ENCODE measurements at places on chromosomes 2 and 18.

GRCh38 chr2:27583390-27583915, 611 bp downstream of the ZNF512 start:
- DNase-seq: no peak

- DNase-seq: no peak
These were observed 184.0 kb downstream of the CELF4 start for GRCh38 chr18:37381554-37381953.

- DNase-seq: no peak
These were observed 24.3 kb downstream of the STAT4 start for GRCh38 chr2:191126386-191127085.

DNA sequence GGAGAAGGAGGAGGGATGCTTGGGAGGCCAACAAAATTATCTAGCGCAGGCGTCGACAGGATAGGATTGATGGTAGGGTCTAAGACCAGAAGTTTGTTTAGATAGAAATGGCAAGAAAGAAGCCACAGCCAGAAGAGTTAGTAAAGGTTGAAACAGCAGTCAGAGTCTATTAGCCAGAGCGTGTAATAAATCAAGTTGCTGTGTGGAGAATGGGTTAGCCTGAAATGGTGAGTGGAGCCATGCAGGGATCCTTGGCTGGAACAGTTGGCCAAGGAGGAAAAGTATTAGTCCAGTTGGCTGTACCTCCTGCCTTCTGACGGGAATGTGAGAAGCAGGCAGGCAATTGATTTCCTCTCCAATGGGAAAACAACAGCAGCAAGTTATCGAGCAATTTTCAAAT, 190.7 kb upstream of the CCDC68 start:
- DNase-seq: no peak

DNA sequence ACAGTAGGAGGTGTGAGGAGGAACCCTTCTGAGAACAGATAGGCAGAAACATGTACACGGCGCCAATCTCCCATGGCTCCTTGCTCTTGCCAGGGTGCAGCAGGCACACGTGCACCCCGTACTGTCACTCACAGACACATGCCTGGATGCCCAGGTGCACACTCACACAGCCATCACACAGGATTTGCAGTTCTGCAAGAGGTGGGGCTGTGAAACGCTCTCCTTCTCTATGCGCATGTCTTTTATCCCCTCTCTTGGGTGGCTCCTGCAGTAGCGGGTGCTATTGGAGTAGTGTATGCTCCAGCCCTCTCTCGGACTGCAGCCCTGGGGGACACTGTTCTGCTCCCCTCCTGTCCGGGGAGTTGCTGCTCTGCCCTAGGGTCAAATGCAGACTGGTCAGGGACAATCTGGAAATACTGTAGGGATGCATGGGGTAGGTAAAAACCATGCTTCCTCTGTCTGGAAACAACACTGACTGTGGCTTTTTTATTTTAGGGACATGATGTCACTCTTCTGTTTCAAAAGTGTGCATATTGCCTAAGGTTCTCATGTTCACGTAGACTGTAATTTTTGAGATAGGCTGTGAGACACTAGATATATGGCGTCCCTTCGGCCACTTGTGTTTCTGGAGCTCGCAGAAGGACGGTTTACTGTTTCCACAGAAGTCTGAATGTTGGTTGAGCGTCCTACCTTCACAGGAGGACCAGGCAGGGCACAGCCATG, 118.5 kb downstream of the PRKCE start:
- DNase-seq: no peak

DNA sequence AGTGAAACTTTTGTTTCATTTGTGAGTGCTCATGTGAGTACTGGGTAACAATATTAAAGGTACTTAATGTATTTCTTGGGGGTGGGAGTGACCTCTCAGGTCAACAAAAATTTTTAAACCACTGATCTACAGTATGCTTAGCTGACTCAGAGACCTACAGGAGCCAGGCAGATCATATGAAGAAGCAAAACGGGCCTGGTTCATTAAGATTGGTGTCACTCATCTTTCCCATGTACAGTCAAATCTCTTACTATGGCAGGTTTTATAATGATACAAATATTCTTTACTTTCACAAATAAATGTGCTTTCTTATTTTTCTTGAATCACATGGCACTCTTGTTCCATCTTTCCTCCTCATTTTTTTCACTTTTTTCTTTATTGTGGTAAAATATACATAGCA, 7.7 kb upstream of the TMSB10 start:
- no peak for DNase-seq
